Glomerular endothelial cell (primary cell): ENCODE measurements at places on chromosomes 2 and 18. TPM values are rescaled to one million over a fixed set of nuclear protein-coding genes. Genes with fewer than 3 reads are reported as not detected.

GRCh38 chr2:190456833-190457232, 48.7 kb downstream of the MFSD6 start:
- no peak for DNase-seq

GRCh38 chr2:125638345-125638744, 1017.6 kb upstream of the GYPC start:
- no peak for DNase-seq

DNA sequence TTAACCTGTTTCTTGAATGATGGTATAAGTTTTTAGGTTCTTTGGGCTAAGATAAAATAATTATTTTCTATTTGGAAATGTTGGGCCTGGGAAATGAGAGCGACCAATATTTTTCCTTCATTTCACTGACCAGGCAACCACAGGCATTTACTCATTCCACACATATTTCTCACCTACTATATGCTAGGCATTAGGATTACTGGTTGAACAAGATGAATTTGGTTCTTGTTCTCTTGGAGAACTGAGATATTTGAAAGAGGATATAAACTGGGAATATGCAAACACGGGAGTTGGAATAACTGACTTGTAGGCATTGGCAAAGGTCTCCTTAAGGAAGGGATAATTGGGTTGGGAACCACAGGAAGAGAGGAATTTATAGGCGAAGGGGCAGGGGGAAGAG, 3.9 kb upstream of the MYL1 start:
- DNase-seq: no peak

- DNase-seq: no peak
Measured at GRCh38 chr2:220442012-220442411, 814.6 kb downstream of the SLC4A3 start.

The IL18RAP gene
- total RNA-seq: not detected in 2 replicates

The TUBA3E gene
- total RNA-seq: not detected in 2 replicates

GRCh38 chr2:19989342-19989666, 601 bp downstream of the WDR35 start:
- DNase-seq: no peak

The HOXD10 gene
- total RNA-seq: 1.3 and 2.0 TPM in 2 replicates

DNA sequence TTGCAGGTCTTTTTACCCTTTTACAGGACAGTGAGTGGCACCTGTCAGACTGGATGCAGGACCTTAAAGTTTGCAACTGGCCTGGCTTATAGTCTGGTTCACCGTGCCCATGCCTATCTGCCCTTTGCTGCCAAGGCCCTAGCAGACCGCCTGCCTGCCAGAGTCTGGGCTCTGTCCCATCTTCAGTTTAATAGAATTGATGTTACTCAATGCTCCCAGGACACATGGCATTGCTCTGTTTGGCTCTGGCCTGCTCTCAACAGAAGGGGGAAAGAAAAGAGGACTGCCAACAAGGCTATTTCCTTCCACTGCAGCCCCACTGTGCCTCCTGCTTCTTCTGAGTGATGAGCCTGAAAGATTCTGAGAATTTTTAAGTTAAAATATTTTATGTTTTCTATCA, 25.6 kb upstream of the TMEM178A start:
- no peak for DNase-seq

DNA sequence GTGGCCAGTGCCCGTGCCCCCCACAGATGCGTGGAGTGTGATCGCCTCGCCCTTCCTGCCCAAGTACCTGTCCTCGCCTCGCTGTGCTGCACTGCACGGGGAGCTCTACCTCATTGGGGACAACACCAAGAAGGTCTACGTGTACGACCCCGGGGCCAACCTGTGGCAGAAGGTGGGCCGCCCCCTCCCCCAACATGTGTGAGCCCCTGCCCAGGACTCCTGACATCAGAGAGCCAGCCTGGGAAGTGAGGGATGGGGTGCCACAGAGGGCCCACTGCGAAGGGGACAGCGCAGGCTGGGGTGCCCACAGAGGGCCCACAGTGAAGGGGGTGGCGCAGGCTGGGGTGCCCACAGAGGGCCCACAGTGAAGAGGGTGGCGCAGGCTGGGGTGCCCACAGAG, 9.8 kb upstream of the ERFE start:
- no peak for DNase-seq

DNA sequence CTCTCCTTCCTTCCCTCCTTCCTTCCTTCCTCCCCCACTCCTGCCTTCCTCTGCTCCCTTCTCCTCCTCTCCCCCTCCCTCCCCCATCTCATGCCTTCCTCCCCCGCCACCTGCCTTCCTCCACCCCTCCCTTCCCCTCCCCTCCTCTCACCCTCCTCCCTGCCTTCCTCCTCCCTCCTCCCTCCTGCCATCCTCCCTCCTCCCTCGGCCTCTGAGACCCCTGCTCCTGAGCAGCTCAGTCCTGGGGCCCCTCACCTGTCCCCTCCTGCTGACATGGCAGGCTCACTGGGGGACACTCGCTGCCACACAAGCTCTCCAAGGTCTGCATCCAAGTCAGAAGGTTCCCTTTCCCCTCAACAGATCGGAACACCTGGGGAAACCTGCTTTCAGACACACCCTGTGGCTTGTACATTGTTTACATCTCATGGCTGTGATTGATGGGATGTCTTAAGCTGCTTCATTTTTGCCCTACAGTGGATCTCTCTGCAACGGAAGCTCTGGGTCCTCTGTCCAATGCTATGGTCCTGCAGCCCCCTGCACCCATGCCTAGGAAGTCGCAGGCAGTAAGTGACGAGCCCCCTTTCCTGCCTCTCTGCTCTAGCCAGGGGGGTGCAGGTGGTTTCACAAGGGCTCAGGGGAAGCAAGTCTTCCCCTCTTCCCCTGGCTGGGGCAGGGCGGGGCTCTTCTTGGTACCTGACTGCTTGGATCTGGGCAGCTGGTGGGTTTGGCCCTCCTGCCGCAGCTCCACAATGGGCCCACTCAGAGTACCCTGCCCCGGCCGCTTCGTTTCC, 22.9 kb downstream of the ITGB1BP1 start:
- DNase-seq: no peak

DNA sequence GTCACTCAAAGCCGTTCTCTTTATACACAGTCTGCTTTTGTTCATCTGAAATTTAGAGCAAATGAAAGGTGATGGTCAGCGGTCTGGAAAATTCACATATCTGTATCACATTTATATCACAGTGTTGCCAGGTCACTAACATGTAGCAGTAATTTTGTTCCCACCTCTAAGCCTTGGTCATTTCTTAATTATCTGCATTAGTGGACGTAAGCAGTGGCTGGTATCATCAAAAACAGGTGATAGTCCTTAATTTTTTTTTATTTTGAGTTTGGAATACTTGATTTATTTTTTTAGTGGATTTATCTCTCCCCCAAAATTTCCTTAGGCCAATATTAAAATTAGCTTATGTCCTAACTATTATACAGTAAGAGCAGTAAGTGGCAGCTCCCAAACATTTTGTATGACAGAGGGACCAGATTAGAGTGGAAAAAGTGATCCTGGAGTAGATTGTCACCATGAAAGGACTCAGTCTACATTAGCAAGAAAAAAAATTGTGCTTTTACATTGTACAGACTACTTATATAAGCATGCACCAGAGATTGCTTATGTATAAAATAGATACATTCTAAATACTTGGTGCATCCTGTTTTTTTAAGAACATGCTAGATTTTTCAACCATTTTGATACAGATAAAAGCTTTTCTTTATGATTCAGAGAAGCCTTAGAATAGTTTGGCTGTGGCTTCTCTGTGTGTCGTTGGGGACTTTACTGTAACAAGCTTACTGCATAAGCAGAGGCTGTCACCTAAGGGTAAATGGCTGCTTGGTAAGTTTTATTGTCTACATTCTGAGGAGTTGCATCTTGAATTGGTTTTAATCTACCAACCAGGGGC, 65.0 kb downstream of the MAPRE2 start:
- no peak for DNase-seq

The RNF125 gene
- 1.6 and 3.4 TPM in 2 replicates for total RNA-seq

- no peak for DNase-seq
Measured at GRCh38 chr2:5391362-5391761, 300.8 kb upstream of the SOX11 start.

- no peak for DNase-seq
Measured at GRCh38 chr2:234411793-234412192, 85.1 kb downstream of the ARL4C start.

DNA sequence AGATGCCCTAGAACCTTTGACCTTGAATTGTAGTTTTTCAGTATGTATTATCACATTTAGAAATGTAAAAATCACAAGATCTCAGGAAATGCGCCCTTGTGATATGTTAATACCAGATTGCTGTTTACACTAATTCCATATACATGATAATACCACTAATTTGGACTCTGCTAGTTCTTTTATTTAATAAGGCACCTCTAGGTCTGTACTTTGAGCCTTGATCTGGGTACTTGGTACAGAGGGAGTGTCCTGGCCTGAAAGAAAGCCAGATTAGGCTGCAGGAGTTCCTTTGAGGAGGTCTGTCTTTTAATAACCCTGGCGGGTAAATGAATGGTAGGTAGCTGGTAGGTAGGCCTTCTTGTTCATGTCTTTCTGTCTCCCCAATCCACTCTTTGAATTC, 26.3 kb downstream of the PLEKHA3 start:
- no peak for DNase-seq

GRCh38 chr18:8839281-8839680, 133.9 kb downstream of the MTCL1 start:
- DNase-seq: no peak

DNA sequence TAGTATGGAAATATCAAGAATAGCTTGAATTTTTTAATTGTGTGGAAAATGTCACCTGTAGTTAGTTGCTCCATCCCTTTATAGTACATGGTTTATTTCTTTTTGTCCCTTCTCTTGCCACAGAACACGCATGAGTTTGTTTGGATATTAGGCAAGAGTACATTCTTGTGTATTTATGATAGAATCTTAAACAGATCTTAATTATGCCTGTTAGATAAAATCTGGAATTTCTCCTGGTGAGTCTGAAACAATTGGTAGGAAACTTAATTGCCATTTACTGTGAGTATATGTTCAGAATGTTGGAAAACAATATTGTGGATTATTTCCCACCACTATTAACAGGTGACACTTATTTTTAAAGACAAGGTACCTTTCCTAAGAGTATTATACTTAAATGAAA, 30.2 kb upstream of the CABYR start:
- DNase-seq: no peak

DNA sequence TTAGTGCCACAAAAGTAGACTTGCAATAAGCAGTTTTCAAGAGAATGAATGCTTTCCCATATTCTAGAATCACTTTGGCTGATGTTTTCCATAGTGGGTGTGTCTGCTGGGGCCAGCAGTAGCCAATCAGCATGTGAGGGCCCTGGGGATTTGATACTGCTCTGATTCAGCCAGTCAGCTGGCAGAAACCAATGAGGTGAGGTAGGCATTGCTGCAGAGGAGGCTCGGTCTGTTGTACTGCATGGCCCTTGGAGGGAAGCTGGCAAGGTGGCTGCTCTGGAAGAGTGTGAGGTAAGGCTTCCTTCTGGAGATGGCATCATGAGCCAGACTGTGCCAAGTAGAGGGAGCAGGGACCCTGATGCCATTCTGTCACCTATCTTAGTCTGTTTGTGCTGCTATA, 22.7 kb downstream of the TMEM87B start:
- no peak for DNase-seq

The TDRD15 gene
- not detected in 2 replicates for total RNA-seq

- DNase-seq: no peak
Measured at GRCh38 chr2:224312741-224313140, 89.2 kb downstream of the FAM124B start.

DNA sequence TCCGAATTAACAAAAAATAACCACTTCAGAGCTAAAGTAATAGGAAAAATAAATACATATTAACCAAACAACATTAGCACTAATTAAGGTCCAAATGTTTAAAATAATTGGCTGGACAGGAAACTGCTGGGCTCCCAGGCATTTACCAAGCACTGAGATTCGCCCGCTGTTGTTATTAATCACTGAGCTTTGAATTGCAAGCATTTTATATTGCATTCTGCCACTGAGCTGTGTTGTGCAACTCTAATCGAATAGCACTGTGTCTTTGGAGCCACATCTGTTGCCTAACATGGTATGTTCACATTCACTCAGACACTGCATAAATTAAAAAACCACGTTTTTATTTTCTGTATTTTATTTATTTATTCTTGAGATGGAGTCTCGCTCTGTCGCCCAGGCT, 88.9 kb downstream of the SOWAHC start:
- DNase-seq: no peak

GRCh38 chr2:193469251-193469650, 1274.5 kb upstream of the TMEFF2 start:
- no peak for DNase-seq
